Activated naive CD8-positive, alpha-beta T cell treated with anti-CD3 and anti-CD28 coated beads, Interleukin-2, amount 50 U/mL, for 16 hours (primary cell): ENCODE measurements at places on chromosomes 12 and 14.

DNA sequence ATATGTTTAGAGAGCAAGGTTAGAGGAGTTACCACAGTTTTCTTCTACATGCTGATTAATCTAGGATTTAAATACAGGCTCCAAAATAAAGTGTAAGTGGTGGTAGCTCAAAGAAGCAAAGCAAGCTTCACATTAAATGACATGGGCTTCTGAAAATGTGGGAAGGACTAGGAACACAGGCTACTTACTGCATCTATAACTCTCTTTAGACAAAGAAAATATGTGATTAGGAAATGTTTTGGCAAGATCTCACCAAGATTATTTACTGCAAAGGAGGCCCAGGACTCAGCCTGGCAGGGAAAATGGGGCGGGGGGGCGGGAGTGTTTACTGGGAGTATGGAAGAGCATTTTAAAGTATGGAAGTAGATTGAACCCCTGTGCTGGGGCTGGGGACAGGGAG lies 39.4 kb downstream of the ETV6 start:
- no peak for DNase-seq

GRCh38 chr14:39268393-39268792 lies 34.7 kb downstream of the MIA2 start:
- DNase-seq: no peak

DNA sequence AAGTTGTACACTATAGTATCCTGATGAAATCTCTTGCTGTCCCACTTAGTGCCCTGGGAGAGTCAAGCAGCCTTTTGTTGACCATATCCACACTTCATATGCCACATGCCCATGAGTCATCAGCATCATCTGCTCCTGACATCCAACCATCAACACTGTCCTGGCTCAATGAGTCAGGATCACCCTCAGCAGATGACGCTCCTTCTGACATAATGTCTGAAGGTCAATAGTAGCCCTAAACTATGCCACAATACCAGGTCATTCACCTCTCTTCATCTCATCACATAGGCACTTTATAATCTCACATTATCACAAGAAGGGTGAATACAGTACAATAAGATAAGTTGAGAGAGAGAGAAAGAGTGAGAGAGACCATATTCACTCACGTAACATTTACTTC lies 369.0 kb upstream of the FAR2 start:
- no peak for DNase-seq

- DNase-seq: no peak
Measured at GRCh38 chr12:121792607-121793439, 665 bp downstream of the RHOF start.

DNA sequence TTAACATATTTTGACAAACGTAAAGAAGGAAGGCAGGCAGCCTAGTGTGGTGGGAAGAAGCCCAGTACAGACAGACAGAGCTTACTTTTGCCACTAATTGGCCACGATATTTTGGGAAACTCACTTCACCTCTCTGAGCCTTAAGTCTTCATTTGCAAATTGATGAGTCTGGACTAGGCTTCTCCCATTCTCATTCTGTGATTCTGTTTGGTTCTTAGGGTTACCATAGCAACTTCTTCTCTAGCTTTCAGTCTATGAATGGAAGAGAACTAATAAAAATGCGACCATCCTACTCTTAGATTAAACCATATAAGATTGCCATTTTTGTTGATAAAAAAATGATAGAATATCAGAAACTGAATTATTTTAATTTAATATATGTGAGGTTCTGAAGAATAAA lies 210.5 kb downstream of the SNAPC1 start:
- DNase-seq: no peak
